NCI-H1092 treated with DMSO at 0.1 percent for 48 hours (cell line): ENCODE measurements at places on chromosomes 2 and 18.

DNA sequence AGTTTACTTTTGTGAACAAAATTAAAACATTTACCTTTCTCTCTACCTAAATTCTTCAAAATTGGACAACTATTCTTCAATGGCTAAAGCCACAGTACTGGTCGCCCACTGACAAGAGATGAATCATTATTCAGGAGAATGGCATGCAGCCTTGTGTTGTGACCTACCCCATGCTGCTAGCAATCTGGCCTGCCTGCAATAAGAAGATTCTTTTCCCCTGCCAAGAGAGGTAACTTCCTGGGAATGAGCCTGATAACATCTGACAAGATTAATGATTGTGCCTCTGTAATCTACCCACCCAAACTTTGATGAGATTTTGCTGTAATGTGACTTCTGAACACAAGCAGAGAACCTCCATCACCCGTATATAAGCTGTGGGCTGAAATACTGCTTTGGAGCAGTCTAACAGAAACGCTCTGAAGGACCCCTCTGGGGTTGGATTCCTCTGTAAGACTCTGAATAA, 47.0 kb upstream of the ST3GAL5 start:
- DNase-seq = no peak

DNA sequence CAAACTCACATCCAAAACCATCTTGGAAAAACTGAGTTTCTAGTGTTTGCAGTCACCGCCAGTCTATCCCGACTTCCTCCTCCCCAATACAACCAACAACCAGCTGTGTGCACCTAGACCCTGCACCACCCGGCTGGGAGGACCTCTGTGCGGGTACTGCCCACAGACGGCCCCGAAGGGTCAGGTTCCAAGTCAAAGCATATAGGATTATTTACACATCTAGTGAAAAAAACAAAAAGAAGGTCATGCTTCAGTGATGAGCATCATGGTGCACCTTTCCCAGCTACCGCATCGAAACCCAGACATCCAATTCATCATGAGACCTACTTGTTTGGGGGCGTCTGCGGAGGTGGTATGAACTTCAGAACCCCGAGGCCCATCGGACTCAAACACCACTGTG, 124.8 kb downstream of the ZNF516 start:
- DNase-seq = no peak

DNA sequence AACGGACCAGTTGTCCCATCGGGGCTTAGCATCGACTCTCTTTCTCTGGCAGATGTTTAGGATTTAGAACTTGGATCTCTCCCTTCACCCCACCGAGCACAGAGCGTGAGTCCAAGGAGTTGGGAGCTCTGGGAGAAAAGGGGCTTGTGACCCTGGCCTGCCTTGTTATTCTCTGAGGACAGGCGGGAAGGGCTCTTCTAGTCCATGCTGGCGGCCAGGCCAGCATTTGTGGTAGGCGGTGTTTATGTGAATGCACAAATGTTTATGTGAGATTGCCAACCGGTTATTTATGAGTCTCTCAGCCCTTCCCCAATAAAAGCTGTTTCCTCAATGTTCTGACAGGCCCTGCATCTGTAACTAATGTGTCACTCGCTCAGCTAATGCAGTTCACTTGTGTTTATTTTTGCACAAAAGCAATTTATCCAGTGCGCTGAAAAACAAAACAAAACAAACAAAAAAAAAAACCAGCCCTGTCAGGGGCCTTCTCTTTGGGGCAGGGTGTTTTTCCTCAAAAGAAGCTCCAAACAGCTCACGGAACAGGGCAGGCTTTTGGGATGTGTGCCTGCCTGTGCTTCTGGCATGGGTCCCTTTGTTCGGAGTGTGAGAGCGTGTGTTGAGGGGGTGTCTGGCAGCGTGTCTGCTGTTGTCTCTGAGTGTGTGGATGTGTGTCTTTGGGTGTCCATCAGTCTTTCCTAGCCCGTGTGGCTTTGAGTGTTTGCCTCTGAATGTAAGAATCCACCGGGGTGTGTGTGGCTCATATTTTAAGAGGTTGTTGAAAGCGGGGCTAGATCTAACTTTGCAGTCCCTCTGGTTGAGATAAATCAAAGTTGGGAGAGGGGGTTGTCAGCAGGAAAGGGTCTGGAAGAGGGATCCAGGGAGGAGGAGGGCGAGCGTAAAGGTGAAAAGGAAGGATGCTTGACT, 52.8 kb upstream of the HAAO start:
- peak; percentile 3 for DNase-seq

- DNase-seq = peak; percentile 66
Observed at GRCh38 chr2:223602972-223603371, 811 bp upstream of the SCG2 start.

DNA sequence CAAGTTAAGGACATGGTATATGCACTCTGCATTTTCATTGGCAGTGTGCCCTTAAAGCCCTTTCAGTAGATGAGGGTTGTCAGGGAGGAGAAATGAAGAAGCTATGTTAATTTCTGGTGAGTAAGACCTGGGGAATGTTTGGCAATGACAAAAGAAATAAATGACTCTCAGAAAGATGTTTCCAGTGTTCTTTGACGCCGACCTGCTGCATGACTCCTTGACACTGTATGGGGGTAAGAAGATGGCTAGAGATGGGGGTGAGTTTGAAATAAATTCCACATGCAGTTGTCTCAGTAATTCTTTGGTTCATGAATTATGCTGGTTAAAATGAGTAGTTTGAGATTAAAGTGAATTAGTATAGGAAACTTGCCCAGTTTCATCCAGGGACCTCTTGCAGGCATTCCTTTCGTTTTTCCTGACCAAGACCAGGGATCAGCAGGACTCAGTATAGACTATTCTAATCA, 5.9 kb downstream of the CCDC121 start:
- no peak for DNase-seq

GRCh38 chr18:79726721-79727120, 47.1 kb downstream of the CTDP1 start:
- no peak for DNase-seq

GRCh38 chr2:168964251-168964807, 63.2 kb downstream of the G6PC2 start:
- no peak for DNase-seq

GRCh38 chr2:233546774-233547173, 19.8 kb downstream of the USP40 start:
- no peak for DNase-seq

- no peak for DNase-seq
Observed at GRCh38 chr2:33091541-33092123, 144.9 kb downstream of the LTBP1 start.

DNA sequence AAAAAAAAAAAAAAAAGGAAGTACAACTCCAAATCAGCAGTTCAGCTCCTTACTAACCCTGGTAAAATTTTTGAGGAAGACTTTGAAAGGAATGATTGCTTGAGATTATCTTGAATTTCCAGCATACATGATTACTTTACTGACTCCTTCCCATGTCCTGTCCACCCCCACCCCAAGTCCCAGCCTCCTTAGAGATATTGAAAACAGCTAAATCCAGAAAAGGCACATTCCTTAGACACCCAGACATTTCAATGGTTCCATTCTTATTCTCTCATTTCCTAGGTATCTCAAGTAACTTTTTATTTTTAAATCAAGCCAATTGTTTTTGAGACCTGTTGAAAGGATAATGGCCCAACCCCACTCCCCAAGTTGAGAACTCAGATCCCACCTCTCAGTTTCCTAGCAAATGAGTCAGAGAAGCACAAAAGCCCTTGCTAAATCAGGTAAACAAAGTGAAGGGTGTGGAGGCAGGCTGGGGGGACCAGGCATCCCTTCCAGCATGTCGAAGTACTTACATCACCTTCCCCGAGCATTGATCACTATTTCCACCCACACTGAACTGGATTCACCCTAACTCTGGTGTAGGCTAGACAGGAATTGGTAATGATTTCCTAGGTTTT, 95.4 kb upstream of the FZD7 start:
- no peak for DNase-seq

GRCh38 chr18:63292831-63293683, 26.5 kb downstream of the BCL2 start:
- no peak for DNase-seq

- DNase-seq = no peak
Observed at GRCh38 chr2:207844648-207845047, 74.9 kb upstream of the FZD5 start.

DNA sequence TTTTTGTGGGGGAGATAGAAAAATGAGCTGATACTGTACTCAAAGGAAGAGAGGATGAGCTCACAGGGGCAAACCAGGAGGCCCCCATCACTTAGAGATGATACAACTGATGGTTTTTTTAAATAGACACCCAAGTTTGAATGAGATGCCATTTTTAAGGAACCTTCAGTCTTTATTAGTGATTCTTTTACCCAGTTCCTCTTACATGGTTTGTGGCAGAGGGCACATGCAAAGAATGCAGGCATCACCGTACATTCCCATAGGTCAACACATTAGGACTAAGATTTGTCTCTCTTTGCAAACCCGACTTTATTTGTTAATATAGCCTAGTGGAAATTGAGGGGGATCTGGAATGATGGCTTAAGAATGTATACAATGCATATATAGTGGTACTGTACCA, 250.9 kb downstream of the ASXL3 start:
- DNase-seq = no peak

- DNase-seq = no peak
Observed at GRCh38 chr18:69002233-69002632, 204.4 kb downstream of the CCDC102B start.

DNA sequence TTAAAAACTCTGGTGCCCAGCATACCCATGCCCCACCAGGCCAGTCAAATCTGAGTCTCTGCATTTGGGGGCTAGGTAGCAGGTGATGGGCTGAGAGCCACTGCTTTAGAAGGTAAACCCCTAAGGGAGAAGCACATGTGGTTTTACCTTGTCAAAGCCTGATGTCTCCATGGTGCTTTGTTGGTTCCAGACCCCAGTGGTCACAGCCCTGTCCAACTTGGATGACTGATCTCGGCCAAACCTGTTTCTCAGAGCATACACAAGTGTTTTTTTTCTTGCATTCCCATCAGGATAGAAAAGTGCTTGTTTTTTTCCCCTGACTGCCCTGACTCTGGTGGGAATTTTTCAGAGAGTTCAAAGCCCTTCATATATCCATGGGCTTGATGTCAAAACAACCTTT, 13.5 kb downstream of the PLB1 start:
- no peak for DNase-seq

DNA sequence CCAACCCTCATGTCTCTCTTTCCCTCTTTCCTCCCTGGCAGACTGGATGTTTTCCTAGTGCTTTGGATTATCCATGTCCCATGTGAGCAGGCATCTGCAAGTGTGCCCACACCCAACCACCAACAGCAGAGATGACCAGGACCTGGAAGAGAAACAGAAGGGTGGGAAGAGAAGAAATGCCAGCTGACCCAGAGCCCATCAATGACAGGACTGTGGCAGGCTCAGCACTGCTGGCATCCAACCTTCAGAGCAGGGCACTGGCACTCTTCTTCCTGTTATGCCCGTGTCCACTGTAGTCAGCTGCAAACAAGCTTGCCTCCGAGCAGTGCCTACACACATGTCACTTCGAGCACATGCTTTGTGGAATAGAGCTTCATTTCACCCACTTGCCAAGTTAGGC, 121.1 kb downstream of the TANC1 start:
- DNase-seq = no peak
